ENCODE measurements at places on chromosomes 12 and 14. TPM values are rescaled to one million over a fixed set of nuclear protein-coding genes. Genes with fewer than 3 reads are reported as not detected.
A peak's percentile ranks its signal among the peaks of the same experiment; 100 is the strongest.

The GPRC5D gene
- polyA plus RNA-seq: 1.4 TPM

The DHRS2 gene
- polyA plus RNA-seq: not detected

The AICDA gene
- 4.0 TPM for polyA plus RNA-seq

The LHX5 gene
- not detected for polyA plus RNA-seq

The GPR135 gene
- 0.22 TPM for polyA plus RNA-seq

DNA sequence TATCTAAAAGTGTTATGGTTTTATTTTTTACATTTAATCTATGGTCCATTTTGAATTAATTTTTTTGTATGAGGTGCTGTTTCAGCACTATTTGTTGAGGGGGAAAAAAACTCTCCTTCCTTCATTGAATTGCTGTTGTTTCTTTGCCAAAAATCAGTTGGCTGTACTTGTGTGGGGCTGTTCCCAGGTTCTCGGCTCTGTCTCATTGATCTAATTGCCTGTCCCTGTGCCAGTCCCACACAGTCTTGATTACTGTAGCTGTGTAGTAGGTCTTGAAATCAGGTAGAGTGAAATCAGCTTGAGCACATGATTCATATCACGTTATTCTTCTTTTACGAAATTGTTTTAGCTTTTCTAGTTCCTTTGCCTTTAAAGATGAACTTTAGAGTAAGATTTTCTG is 109.7 kb downstream of the ADGRD1 start:
- no peak for DNase-seq

DNA sequence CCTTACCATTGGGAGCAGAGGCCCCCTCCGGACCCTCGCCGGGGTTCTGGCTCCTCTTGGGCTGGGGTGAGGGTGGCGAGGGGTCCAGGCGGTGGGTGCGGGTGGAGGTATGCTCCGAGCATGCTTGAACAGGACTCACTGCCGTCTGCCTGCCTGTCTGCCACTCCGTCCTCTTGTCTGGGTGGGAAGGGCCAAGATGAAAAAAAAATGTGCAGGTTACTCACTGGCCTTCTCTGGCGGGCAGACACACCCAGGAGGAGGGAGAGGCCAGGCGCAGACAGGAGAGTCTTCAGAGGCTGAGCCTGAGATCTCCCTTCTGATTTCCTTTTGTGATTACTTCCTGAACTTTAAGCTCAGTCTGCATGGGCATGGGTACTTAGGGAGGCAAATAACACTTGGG is 76.1 kb downstream of the STON2 start:
- peak; percentile 90 for DNase-seq

- no peak for DNase-seq
Measured at GRCh38 chr12:26011099-26011498, 52.6 kb downstream of the RASSF8 start.

DNA sequence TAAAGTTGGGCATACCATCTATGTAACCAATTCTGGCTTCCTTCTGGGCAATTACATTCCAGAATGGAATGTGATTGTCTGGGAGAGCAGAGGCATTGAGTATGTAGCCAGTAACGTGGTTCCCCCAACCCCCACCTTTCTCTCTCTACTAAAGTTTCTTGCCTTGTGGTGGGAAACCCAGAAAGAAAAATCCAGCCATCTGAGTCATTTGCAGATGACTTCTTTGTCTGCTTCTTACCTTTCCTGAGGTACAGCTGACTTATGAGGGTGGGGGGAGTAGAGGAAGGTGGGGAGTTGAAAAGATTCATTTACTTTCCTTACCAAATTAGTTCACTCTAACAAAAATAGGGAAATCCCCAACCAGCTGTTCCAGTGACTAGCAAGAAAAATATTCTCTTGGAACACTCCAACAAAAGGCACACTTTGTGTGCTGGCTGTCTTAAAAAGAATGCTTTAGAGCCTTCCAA is 112.1 kb upstream of the FRMD6 start:
- no peak for DNase-seq

- no peak for DNase-seq
Measured at GRCh38 chr14:68219407-68219806, 399.8 kb downstream of the RAD51B start.

GRCh38 chr12:51293696-51294095 is 23.5 kb upstream of the SMAGP start:
- DNase-seq: no peak

- DNase-seq: peak; percentile 93
Measured at GRCh38 chr12:42238240-42239140, at the start of gene YAF2. TSS of gene YAF2 (minus strand) at chr12:42238248. CDS start at chr12:42238180, 68 bp downstream.
